HCT116 (cell line): ENCODE measurements at places on chromosomes 12 and 14.

DNA sequence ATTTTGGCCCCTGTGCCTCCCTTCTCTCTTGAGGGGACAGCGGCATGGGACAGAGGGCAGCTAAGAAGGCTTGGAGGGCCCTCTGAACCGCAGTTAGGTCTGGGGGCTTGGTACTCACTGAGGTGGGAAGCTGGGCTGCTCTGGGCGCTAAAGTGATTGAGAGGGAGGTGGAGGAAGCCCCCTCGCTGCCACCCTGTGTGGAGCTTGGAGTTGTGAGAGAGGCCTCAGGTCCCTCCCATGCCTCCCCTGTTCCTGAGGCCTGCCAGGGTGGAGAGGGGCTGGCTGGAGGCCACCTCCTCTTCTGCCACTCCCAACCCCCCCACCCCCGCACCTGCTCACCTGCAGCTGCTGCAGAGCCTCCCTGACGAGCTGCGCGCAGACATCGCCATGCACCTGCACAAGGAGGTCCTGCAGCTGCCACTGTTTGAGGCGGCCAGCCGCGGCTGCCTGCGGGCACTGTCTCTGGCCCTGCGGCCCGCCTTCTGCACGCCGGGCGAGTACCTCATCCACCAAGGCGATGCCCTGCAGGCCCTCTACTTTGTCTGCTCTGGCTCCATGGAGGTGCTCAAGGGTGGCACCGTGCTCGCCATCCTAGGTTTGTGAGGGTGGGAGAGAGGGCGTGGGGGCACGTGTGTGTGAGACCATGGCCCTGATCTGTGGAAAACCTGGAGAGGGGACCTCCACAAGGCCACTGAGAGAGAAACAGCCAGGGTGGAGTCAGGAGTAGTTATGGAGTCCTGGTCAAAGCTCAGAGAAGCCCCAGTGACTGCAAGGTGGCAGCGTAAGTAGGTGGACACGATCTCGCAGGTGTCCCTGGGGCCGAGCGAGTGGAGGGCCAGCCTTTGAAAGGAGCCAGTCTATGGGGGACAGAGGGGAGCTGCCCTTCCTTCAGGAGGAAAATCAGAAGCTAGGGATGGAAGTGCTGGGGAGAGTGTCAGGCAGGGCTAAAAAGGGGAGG lies 11.2 kb downstream of the KCNH3 start:
- no peaks in the 10 kb centered on the region for H3K27me3 ChIP-seq
- H3K4me3 ChIP-seq = no peak overlapping the region
- no peak overlapping the region for H3K27ac ChIP-seq
- DNase-seq = no peak
- H3K4me1 ChIP-seq = no peaks in the 10 kb centered on the region; the same call in 1 of the 2 replicates

GRCh38 chr12:10354502-10354901 lies 35.3 kb downstream of the KLRK1 start:
- no peaks in the 10 kb centered on the region for H3K27me3 ChIP-seq
- DNase-seq = no peak
- peaks cover 17% of the 10 kb centered on the region for H3K4me1 ChIP-seq
- H3K27ac ChIP-seq = peak overlapping the region; percentile 48

- no peaks in the 10 kb centered on the region for H3K36me3 ChIP-seq
- H3K27ac ChIP-seq = peak overlapping the region; percentile 57; the same call in 1 of the 2 replicates
- H3K4me1 ChIP-seq = peaks cover 8% of the 10 kb centered on the region
- no peaks in the 10 kb centered on the region for H3K27me3 ChIP-seq
- peak overlapping the region; percentile 44 for H3K4me3 ChIP-seq
Observed at GRCh38 chr12:104050436-104050835, 449 bp upstream of the GLT8D2 start.

GRCh38 chr14:36834293-36834692 lies 172.6 kb downstream of the PAX9 start:
- no peaks in the 10 kb centered on the region for H3K36me3 ChIP-seq
- H3K27ac ChIP-seq = no peak overlapping the region
- no peak overlapping the region for H3K4me3 ChIP-seq
- H3K27me3 ChIP-seq = peaks cover 4% of the 10 kb centered on the region; the same call in 1 of the 2 replicates

DNA sequence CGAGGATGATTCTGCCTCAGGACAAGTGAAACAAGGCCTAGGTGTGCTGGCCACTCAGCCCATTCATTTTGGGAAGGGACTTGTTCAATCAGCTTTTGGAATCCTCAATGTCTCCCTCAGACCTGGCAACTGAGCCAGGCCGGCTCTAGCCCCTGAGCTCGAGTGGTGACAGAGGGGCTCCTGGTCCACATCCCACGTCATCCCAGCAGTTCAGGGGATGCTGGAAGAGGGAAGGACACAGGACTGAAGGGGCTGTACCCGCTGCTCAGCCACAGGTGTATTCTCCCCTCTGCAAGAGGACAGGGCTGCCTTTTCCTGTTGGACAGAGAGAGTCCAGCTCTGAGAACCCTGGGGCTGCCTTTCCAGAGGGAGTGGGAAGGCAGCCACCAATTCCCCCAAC lies 244.6 kb upstream of the SFSWAP start:
- peaks cover 25% of the 10 kb centered on the region for H3K27me3 ChIP-seq
- H3K27ac ChIP-seq = no peak overlapping the region
- H3K4me3 ChIP-seq = no peak overlapping the region
- no peak for DNase-seq

DNA sequence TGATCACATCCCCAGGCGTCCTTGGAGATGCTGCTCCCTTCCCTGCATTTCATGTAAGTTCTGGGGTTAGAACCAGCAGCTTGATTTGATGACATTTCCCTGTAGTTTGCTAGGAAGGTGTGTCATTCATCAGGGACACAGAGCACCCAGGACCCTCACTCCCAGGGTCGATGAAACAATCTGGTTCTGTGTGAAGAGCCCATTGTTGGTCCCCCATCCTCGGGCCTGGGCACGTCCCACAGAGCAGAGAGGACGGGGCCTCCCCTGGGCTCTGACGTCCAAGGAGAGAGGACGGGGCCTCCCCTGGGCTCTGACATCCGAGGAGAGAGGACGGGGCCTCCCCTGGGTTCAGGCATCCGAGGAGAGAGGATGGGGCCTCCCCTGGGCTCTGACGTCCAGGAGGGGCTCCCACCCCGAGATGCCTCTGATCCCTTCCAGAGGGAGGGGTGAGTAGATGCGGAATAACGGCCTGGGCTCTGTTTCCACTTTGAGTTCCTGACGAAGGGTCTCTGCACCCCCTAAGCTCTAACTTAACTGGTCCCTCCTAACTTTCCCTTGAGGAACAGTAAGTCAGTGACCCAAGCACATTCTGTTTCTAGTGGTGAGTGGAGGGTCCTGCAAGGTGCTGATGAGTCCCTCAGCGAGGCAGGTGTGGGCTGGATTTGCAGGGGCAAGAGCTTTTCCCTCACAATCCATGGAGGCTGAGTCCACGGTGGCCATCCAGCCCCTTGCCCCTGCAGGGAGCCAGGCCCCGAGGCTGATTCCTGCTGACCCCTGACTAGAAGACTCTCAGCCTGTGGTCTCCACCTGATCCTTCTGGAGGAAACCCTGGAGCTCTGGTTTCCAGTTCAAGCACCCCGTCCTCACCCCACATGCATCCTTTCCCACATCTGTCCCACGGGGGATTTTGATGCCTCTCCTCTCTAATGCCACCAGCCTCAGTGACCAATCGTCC lies 35.5 kb upstream of the SFSWAP start:
- H3K36me3 ChIP-seq = no peaks in the 10 kb centered on the region
- no peak overlapping the region for H3K4me3 ChIP-seq
- H3K27me3 ChIP-seq = no peaks in the 10 kb centered on the region
- peaks cover 10% of the 10 kb centered on the region for H3K4me1 ChIP-seq
- no peak overlapping the region for H3K27ac ChIP-seq

GRCh38 chr12:71671816-71672215 lies 7.7 kb downstream of the THAP2 start:
- no peaks in the 10 kb centered on the region for H3K4me1 ChIP-seq
- no peak overlapping the region for H3K27ac ChIP-seq
- no peak for DNase-seq
- no peak overlapping the region for H3K4me3 ChIP-seq

DNA sequence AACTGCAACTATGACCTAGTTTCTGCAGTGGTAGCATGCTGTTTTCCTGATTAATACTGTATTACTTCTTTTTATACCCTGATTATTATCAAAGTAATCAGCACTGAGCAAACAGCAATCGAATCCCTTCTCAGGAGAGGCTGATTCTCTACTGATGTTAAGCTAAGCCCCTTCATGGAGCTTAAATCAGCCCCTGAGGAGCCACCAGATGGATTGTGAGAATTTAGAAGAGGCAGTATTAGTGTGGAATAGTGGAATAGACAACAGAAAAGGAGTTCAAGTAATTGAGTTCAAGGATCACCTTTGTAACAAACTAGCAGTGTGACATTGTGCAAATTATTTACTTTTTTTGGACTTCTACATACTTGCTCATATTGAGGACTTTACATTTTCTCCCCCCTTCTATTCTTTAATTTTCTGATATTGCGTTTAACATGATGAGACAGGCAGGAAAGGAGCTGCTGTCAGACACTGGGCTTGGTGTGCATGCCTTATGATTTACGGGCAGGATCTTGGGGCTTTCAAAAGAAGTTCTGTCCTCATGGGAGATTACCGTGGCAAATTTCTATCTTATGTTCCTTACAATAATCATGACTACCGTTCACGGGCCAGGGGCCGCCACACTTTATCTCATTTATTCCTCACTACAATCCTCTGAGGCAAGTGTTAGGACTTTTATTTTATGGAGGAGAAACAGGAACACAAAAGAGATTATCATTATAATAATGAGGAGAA lies 68.0 kb downstream of the PTPRR start:
- H3K27me3 ChIP-seq = no peaks in the 10 kb centered on the region
- no peak overlapping the region for H3K4me3 ChIP-seq
- no peaks in the 10 kb centered on the region for H3K4me1 ChIP-seq
- no peak overlapping the region for H3K27ac ChIP-seq

- H3K4me1 ChIP-seq = no peaks in the 10 kb centered on the region
- H3K4me3 ChIP-seq = no peak overlapping the region
- H3K27ac ChIP-seq = no peak overlapping the region
Observed at GRCh38 chr14:78307671-78308070, 137.5 kb downstream of the NRXN3 start.

GRCh38 chr14:101604228-101604934 lies 43.1 kb downstream of the DIO3 start:
- peaks cover 34% of the 10 kb centered on the region for H3K27me3 ChIP-seq
- DNase-seq = no peak
- no peaks in the 10 kb centered on the region for H3K36me3 ChIP-seq

- H3K27ac ChIP-seq = no peak overlapping the region
- no peak for DNase-seq
- H3K4me1 ChIP-seq = no peaks in the 10 kb centered on the region
- peaks cover 61% of the 10 kb centered on the region for H3K27me3 ChIP-seq
Observed at GRCh38 chr12:4210183-4210582, 63.4 kb upstream of the CCND2 start.
